Left forelimb (tissue), 1 donor: ENCODE measurements at places on chromosomes 3 and 15.

- DNase-seq, result no peak
Observed at GRCh38 chr3:40191850-40192448, 117.6 kb upstream of the EIF1B start.

DNA sequence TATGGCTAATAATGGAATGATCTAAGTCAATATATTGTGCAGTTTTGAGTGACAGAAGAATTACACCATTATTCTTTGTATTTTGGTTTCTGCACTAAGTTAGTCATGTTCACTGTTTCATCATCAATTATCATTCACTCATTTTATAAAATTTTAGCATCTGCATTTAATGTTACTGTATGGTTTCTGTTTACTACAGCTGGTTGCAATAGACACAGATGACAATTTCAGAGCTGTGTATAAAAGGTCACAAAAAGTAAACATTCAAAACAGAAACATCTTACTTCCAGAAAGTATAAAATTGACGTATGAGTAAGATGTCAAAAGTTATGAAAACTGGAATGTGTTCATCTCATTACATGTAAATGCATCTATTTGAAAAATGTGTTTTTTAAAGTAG, 111.1 kb upstream of the GBE1 start:
- no peak for DNase-seq

GRCh38 chr15:94327356-94327936, 96.1 kb downstream of the MCTP2 start:
- DNase-seq, result no peak

DNA sequence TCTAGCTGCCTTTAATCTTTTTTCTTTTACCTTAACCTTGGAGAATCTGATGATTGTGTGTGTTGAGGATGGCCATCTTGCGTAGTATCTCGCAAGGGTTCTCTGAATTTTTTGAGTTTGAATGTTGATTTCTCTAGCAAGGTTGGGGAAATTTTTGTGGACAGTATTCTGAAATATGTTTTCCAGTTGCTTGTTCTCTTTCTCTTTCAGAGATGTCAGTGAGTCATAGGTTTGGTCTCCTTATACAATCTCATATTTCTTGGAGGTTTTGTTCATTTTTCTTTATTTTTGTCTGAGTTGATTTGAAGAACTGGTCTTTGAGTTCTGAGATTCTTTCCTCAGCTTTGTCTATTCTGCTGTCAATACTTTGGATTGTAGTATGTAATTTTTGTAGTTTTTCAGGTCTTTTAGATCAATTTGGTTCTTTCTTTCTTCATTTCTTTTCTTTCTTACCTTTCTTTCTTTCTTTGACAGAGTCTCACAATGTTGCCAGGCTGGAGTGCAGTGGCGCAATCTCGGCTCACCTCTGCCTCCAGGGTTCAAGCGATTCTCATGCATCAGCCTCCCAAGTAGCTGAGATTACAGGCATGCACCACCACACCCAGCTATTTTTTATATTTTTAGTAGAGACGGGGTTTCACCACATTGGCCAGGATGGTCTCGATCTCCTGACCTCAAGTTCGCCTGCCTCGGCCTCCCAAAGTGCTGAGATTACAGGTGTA, 366.4 kb upstream of the RASGRP1 start:
- DNase-seq, result no peak

- no peak for DNase-seq
Observed at GRCh38 chr3:73529308-73530021, 95.3 kb downstream of the PDZRN3 start.

GRCh38 chr15:90594301-90594738, 64.6 kb downstream of the CRTC3 start:
- no peak for DNase-seq

DNA sequence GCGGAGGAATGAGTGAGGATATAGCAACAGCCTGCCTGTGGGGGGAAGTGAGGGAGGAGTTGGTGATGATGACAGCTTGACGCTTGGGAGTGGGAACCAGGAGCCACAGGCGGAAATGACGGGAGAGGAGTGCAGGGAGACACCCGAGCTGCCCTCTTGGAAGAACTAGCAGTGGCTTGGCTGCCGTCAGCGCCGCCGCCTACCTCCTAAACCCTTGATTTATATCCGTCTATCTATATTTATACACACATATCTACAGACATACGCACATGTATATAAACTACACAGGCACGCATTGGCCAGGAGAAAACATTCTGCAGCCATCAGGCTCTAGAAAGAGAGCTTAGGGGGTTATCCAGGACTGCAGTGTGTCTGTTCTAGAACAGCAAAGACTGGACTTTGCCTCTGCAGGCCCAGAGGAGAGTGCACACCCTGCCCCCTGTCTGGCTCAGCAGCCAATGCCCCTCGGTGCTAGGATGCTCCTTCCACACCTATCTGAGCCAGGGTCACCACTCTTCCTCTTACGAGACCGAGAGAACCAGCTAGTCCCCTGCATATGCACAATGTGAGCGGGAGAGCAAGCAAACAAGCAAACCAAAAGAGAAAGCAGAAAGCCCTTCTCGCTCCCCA, 45.3 kb upstream of the MAGEF1 start:
- DNase-seq, result peak; percentile 84

GRCh38 chr3:197494366-197495058, 61.3 kb downstream of the BDH1 start:
- DNase-seq, result no peak

GRCh38 chr15:36814708-36815107, 235.3 kb downstream of the CDIN1 start:
- no peak for DNase-seq

GRCh38 chr3:132703733-132704132, 18.5 kb downstream of the NPHP3 start:
- DNase-seq, result no peak

- no peak for DNase-seq
Observed at GRCh38 chr3:4807381-4808280, 171.6 kb upstream of the BHLHE40 start.

DNA sequence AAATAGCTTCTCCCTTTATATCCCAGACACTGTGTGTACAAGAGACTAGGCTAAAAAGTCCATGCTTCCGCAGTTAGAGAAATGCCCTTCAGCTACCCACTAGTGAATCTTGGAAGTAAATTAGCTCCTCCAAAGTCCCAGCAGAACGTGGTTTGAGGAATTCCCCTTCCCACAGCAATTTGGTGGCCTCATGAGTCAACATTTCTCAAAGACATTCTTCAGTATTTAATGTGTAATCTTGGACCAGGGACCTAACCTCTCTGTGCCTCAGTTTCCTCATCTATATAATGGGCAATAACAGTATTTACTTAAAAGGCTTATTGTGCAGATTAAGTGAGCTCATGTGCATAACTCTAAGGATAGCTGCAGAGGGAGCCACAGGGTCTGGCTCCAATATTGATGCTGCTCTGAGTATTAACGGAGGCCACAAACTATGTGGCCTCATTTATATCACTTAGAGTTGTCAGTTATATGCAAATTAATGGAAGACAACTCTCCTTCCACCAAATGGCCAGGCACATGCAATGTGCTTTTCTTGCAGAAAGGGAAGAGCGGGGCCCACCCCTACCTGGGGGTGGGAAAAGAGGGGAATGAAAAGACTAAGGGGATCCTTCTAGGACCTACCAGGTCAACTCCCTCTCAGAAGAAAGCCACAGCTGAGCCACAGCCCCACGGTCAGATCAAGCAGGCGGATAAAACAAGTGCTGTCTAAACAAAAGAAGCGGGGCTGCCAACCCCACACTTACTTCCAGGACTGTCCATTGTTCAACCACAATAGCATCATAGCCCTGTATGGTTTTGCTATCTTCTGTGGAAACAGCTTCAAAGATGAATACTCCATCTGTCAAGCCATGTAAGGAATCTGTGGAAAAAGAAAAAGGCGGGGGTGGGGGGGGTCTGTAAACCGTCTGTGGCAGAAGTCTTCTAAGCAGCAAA, 92.4 kb downstream of the OXNAD1 start:
- DNase-seq, result no peak

GRCh38 chr3:129952556-129953355, 21.8 kb upstream of the TRH start:
- no peak for DNase-seq

DNA sequence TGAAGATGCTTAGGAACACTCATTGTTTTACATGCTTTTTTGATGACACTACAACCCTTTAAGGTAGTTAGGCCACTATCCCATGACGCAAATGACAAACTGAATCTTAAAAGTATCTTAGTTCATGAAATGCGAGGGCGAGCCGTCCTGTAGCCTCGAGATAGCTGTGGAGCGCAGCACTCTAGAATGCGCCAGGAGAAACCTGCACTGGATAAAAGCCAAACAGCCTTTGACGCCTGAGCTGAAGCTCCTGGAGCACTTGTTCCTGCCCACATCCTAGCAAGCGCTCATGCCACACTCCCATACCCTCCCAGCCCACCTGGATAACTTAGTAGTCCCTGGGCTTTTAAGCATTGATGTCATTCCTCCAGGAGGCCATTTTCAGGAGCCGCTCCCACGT, 516.9 kb downstream of the GABRG3 start:
- no peak for DNase-seq

- no peak for DNase-seq
Observed at GRCh38 chr3:191065181-191065805, 133.7 kb upstream of the OSTN start.

DNA sequence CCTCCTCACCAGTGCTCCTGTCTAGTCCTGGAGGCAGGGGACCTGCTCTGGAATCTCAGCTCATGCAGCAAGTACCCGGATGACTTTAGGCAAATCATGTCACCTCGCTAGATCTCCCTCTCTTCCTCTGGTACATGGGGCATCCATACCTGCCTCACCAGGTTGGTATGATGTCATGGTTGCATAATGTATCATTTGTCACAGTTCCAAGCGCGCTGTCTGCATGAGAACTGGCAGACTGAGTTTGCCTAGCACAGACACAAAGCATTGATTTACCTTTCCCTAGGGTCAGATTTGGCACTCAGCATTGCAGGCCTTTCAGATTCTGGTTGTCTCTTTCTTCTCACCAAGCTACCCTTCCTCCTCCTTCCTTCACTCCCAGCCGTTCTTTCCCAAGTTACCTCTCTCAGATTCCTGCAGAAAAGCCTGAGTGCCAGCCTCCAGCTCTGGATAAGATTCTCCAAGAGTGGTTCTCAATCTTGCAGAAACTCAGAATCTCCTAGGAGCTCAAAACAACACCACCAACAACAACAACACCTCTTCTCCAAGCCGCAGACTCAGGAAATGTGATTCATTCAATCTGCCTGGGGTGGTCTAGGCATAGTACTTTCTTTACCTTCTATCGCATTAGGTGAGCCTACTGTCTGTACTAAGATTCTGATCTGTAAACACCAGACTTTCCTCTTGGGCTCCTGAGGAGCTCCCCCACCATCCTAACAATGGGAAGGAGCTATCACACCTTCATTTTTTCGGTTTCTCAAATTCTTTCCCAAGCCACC, 29.5 kb downstream of the FAM43A start:
- no peak for DNase-seq

DNA sequence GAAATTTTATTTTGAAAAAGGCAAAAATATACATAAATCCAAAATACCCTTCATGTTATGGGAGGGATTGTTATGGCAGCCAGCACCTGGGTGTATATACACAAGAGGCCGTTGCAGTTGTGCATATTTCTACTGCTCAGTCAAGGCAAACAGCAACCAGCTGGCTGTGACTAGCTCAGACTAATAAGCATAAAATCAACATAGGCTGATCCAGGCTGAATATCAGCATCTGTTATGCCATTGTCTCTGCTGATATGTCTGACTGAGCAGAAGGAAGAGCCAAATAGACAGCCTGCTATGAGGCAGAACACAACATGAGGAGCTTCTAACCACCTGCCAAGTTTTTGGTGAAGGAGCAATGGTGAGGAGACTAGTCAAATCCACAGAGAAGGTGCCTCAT, 457.5 kb upstream of the ALCAM start:
- no peak for DNase-seq

- DNase-seq, result no peak
Observed at GRCh38 chr3:67620869-67621268, 33.5 kb downstream of the SUCLG2 start.

- no peak for DNase-seq
Observed at GRCh38 chr15:25237291-25237978, 201.4 kb downstream of the UBE3A start.

DNA sequence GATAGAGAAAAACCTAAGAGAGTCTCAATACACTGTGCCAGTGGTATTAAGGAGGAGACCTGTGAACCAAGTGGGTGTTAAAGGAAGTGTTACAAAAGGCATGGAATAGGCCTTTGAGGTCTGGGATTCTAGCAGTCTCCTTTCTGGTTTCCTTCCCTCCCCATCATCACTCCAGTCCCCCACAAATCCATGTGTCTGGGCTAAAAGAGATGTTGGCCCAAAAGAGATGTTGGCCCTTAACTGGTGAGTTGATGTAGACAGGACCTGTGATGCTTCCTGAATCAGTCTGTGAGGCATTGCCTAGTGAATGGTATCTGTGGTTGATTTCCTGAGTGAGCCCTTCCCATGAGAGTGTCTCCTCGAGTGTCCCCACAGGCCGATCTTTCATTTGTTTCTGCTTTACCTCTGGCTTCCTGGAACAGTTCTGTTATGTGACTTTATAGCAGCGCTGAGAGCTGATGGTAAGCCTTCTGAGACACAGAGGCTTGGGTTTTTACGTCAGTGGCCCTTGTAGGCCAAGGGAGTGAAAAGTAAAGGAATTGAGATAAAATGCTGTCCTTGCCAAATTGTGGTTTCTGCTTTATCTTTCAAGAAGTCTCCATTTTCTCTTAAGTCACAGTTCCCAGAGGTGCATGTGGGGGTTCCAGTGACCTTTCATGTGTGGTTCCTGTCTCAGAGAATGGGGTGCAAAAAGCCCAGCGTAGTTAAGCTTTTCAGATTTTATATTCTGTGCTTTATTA, 87.8 kb downstream of the KLHL25 start:
- no peak for DNase-seq

- DNase-seq, result no peak
Observed at GRCh38 chr3:52596658-52597265, 60.4 kb downstream of the UQCC5 start.

DNA sequence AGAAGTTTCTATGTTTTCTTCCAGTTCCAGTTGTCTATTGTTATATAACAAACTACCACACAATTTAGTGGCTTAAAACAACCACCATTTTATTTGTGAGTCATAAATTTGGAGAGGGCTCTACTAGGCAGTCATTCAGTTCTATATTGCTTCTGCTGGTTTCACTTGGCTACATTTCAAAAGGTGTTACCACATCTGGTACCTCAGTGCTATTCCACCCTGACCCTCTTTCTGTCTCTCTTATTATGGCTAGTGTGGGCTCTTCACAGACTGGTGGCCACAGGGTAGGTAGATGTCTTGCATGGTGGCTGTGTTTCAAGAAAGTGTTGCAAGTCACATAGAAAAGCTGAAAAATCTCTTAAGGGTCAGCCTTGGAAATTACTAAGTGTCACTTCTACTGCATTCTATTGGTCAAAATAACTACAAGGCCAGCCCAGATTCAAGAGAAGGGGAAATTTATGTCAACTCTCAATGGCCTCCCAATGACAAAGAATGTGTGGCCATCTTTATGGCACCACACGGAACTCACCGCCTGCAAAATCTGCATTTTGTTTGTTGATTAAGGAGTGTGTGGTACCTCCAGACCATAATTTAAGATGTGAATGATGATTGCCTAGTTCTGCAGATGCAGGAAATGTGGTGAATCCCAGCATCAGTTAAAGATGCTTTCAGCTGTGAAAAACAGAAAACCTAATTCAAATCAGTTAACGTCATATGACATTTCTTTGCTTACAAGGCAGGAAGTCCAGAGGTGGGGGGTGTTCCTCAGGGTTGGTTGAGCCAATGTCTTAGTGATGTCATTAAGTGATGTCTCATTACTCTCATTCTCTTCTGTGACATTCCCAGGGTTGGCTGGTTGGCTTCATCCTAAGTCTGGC, 105.8 kb upstream of the RASGRP1 start:
- DNase-seq, result no peak

GRCh38 chr15:69691307-69692015, 238.8 kb downstream of the RPLP1 start:
- no peak for DNase-seq

- no peak for DNase-seq
Observed at GRCh38 chr3:125166599-125167136, 45.9 kb downstream of the SLC12A8 start.

- no peak for DNase-seq
Observed at GRCh38 chr15:25689592-25689991, 173.5 kb downstream of the ATP10A start.
